ENCODE measurements at places on chromosomes 16 and 17.

DNA sequence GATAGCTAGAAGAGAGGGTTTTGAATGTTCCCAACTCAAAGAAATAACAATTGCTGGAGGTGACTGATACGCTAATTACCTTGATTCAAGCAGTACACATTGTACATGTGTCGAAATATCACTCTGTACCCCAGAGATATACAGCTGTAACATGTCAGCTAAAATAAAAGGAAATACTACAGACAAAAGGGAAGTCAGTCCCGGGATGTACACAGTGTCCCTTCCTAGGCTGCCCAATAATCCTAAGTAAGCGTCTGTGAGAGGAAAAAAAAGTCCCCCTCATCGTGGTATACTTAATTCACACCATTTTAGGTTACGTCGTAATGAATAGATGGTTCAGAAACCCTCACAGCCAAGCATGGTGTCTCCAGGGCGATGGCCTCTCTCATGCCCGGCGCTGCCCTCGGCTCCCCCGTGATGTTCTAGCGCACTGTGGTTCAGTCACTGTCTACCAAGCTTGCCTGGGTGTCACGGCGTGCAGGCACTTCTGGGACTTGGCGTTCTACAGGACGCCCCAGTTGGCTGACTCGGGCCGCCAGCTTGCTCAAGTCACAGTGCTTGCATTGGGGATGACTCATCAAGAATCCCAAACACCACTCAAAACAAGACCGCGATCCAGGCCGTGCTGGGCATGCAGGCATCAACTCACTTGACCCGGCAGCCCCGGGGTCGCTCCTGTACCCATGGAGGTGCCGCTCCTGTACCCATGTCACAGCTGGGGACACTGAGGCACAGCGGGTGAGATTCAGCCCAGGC, 27.6 kb downstream of the CCDC40 start:
- DNase-seq, result no peak

GRCh38 chr16:65775829-65776228, 590.7 kb upstream of the CDH5 start:
- no peak for DNase-seq

- DNase-seq, result no peak
Observed at GRCh38 chr16:56263711-56264608, 72.7 kb downstream of the GNAO1 start.

- DNase-seq, result no peak
Observed at GRCh38 chr16:17409894-17410293, 60.9 kb downstream of the XYLT1 start.

GRCh38 chr16:85539084-85539483, 74.0 kb upstream of the GSE1 start:
- no peak for DNase-seq
